CD4-positive, alpha-beta T cell (primary cell): ENCODE measurements at places on chromosomes 11 and 22. TPM values are rescaled to one million over a fixed set of nuclear protein-coding genes. Genes with fewer than 3 reads are reported as not detected.
A peak's percentile ranks its signal among the peaks of the same experiment; 100 is the strongest.

GRCh38 chr11:75572744-75573143 is 10.7 kb downstream of the SERPINH1 start:
- no peaks in the 10 kb centered on the region for H3K27me3 ChIP-seq
- H3K4me3 ChIP-seq: no peak overlapping the region
- DNase-seq: no peak
- H3K27ac ChIP-seq: no peak overlapping the region
- H3K4me1 ChIP-seq: no peaks in the 10 kb centered on the region
- H3K36me3 ChIP-seq: peaks cover 30% of the 10 kb centered on the region

GRCh38 chr11:45319077-45319476 is 32.9 kb upstream of the SYT13 start:
- H3K4me1 ChIP-seq: no peaks in the 10 kb centered on the region
- no peak overlapping the region for H3K27ac ChIP-seq
- peaks cover 15% of the 10 kb centered on the region for H3K27me3 ChIP-seq
- DNase-seq: no peak

GRCh38 chr11:119474682-119475596 is 52.0 kb upstream of the THY1 start:
- no peak overlapping the region for H3K4me3 ChIP-seq
- H3K27me3 ChIP-seq: peaks cover 3% of the 10 kb centered on the region
- H3K4me1 ChIP-seq: no peaks in the 10 kb centered on the region
- DNase-seq: peak; percentile 69

GRCh38 chr11:130528298-130529261 is 80.1 kb downstream of the ADAMTS15 start:
- no peak overlapping the region for H3K27ac ChIP-seq
- H3K4me3 ChIP-seq: no peak overlapping the region
- no peaks in the 10 kb centered on the region for H3K4me1 ChIP-seq
- no peaks in the 10 kb centered on the region for H3K36me3 ChIP-seq
- DNase-seq: no peak

DNA sequence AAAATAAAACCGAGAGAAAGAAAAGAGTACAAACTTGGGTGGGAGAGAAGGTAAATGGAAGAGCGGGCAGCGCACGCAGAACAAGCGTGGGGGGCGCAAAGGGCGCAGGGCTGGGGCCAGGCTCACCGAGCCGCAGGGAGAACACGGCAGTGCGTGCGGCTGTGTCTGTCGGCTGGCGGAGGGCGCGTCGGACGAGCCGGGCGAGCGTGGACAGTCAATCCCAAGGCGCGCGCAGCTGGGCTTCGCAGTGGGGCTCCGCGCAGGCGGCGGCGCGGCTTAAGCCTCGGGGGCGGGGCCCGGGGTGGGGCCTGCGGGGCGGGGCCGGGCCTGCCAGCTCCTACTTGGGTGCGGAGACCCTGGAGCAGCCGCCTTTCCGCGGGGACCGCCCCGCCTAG is at the start of gene UCP2:
TSS of gene UCP2 (minus strand) at position 249 of the 395 bp plus-strand sequence. CDS start 4,465 bp downstream, outside the sequence.
- peaks cover 43% of the 10 kb centered on the region for H3K36me3 ChIP-seq
- H3K27me3 ChIP-seq: no peaks in the 10 kb centered on the region

- DNase-seq: no peak
- no peak overlapping the region for H3K4me3 ChIP-seq
- no peaks in the 10 kb centered on the region for H3K27me3 ChIP-seq
- H3K36me3 ChIP-seq: peaks cover 80% of the 10 kb centered on the region
- H3K4me1 ChIP-seq: no peaks in the 10 kb centered on the region
Measured at GRCh38 chr11:130908770-130909625, 7.3 kb downstream of the SNX19 start.

GRCh38 chr11:111500481-111500880 is 11.7 kb downstream of the BTG4 start:
- DNase-seq: no peak
- no peak overlapping the region for H3K4me3 ChIP-seq
- no peaks in the 10 kb centered on the region for H3K4me1 ChIP-seq
- no peaks in the 10 kb centered on the region for H3K36me3 ChIP-seq

GRCh38 chr11:92390783-92391182 is 166.2 kb downstream of the FAT3 start:
- no peaks in the 10 kb centered on the region for H3K4me1 ChIP-seq
- H3K27ac ChIP-seq: no peak overlapping the region
- no peaks in the 10 kb centered on the region for H3K27me3 ChIP-seq

- H3K36me3 ChIP-seq: no peaks in the 10 kb centered on the region
- peaks cover 60% of the 10 kb centered on the region for H3K4me1 ChIP-seq
- peak; percentile 22 for DNase-seq
- H3K27me3 ChIP-seq: no peaks in the 10 kb centered on the region
- H3K27ac ChIP-seq: peak overlapping the region; percentile 39
- no peak overlapping the region for H3K4me3 ChIP-seq
Measured at GRCh38 chr22:49930596-49931412, 12.4 kb downstream of the CRELD2 start.

The TMX2 gene
- 30.0 TPM for total RNA-seq

The HEPACAM gene
- total RNA-seq: not detected
